Upper lobe of left lung (tissue), 6 donors: ENCODE measurements at places on chromosomes 6 and 20.

GRCh38 chr6:89239338-89239737, 22.2 kb upstream of the GABRR1 start:
- no peak overlapping the region for H3K4me3 ChIP-seq
- H3K36me3 ChIP-seq: no peaks in the 10 kb centered on the region
- H3K27me3 ChIP-seq: no peaks in the 10 kb centered on the region
- no peaks in the 10 kb centered on the region for H3K4me1 ChIP-seq
- no peak overlapping the region for H3K27ac ChIP-seq

GRCh38 chr6:143195349-143195845, 134.7 kb downstream of the AIG1 start:
- H3K4me3 ChIP-seq: no peak overlapping the region
- H3K4me1 ChIP-seq: no peaks in the 10 kb centered on the region
- no peak overlapping the region for H3K27ac ChIP-seq
- no peaks in the 10 kb centered on the region for H3K36me3 ChIP-seq

DNA sequence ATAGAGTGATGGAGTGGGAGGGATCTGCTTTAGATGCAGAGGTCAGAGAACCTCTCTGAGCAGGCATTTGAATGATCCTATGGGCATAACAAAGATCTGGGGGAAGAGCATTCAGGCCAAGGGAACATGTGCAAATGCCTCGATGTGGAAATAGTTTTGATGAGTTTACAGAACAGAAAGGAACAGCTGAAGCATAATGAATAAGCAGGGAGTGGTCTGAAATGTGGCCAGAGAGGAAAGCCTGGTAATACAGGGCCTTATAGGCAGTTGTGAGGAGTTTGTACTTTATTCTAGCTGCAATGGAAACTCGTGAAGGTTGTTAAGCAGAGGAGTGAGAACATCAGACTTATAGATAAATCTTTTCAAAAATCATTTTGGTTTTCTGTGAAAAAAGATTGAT, 33.0 kb upstream of the ME1 start:
- H3K27ac ChIP-seq: no peak overlapping the region
- no peaks in the 10 kb centered on the region for H3K4me1 ChIP-seq
- H3K36me3 ChIP-seq: no peaks in the 10 kb centered on the region

GRCh38 chr6:150713931-150714330, 114.2 kb downstream of the PLEKHG1 start:
- no peaks in the 10 kb centered on the region for H3K27me3 ChIP-seq
- no peaks in the 10 kb centered on the region for H3K36me3 ChIP-seq
- H3K27ac ChIP-seq: no peak overlapping the region
